ENCODE measurements at places on chromosomes 4 and X.

- no peak for DNase-seq
Measured at GRCh38 chr4:48546336-48546735, 56.3 kb downstream of the ZAR1 start.

- no peak for DNase-seq
Measured at GRCh38 chr4:81030061-81030980, at the start of gene BMP3. TSS of gene BMP3 (plus strand) at chr4:81030708. CDS start at chr4:81031285, 577 bp downstream.

- DNase-seq = no peak
Measured at GRCh38 chrX:7215842-7216241, 67.9 kb upstream of the PUDP start.

DNA sequence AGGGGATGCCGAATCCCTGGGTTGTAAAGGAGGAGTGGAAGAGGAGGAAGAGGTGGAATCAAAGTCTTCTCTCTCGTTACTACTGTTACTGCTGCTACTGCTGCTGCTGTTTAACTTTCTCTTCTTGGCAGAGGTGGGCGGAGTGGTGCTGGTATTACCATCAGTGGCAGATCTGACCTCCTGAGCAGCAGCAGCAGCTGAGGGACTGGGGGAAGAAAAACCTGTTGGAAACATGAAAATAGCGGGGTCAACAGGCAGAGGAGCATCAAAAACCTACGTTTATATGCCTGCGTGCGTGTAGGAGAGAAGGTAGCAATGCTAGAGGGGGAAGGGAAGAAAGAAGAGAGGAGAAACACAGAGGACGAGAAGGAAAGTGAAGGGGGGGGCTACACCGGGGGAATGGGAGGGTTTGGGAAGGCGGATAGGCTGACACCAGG, 339 bp downstream of the CUL4B start:
- no peak for DNase-seq

GRCh38 chrX:118345045-118345463, 852 bp upstream of the WDR44 start:
- no peak for DNase-seq

DNA sequence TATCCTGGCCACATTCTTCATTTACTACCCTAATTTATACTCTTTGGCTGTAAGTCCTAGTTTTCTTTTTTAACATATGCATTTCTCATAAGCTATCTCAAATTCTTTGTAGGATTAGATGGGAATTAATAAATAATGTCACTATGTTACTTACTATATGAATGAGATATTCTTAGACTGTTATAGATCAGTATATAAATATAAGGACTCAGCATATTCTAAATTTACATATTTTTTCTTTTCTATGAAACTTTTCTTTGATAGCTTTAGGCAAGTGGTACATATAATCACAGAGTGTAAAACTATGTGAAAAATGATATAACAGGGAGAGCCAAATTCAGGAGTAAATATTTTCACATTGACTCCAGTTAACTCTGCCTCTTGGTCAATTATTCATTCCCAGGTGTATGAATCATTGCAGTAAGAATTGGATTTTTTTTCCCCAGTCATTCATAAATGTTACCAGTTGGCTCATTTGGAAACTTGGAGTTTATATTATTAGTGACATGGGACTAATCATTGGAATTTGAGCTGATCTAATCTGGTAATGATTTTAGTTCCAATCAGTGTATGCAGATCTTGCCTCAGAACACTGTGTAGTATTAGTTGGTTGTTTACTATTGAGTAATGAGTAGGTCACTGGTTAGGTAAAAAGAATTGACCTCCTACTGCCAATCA, 25.3 kb downstream of the FHIP1A start:
- no peak for DNase-seq

- no peak for DNase-seq
Measured at GRCh38 chrX:90026730-90027129, 105.0 kb downstream of the TGIF2LX start.

DNA sequence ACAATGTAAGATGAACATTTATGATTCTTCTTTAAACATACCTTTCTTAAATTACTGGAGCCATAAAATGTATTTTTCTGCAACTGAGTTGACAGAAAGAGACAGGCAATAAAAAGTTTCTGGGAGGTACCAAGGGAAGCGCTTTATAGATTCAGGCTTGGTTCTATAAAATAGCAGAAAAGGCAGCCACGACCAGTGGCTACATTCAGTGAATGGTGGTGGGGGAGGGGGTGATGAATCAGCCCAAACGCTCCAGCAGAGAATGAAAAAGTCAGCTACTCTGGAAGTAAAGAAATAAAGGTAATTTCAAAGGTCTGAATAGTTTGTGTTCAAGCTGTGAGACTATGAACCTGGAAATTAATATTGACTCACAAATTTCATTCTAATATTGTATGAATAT, 456.1 kb downstream of the KCTD8 start:
- DNase-seq = no peak

GRCh38 chr4:154872198-154872597, 91.1 kb downstream of the RBM46 start:
- DNase-seq = no peak

- no peak for DNase-seq
Measured at GRCh38 chr4:121712001-121712651, 15.3 kb upstream of the ANXA5 start.

DNA sequence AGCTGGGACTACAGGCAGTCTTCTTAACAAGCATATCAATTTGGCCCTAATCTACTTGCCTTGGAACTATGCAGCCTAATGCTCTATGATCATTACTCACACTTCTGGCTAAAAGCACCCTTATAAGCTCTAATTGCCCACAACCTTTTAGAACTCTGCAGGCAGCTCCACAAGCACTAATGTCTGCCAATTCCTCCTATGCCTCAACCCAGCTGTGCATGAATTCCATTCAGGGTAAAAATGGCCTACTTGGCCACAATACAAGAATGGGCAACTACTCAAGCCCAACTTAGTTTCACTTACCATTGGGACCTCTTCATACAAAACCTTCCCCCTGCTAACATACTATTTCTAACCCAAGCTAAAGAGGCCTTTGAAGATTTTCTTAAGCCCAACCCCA, 51.7 kb downstream of the ZNF718 start:
- DNase-seq = no peak

DNA sequence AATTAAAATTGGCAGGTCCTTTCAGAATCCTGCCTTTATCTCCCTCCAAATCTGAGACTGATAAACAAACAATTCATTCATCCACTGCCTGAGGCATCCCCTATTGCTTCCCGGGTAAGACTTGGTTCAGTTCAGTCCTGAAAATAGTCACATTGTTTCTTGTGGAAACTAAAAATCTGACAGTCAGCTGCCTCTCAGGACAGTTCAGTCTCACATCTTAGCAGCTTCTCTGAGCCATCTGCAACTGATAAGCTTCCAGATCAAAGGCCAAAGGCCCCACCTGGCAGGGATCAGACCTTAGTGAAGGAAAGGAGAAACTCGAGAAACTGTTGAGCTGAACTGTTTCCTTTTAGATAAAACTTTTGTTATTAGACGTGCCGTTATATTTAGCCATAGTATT, 264.5 kb downstream of the IL15 start:
- DNase-seq = no peak

GRCh38 chrX:526295-527224, 104.0 kb upstream of the SHOX start:
- no peak for DNase-seq

DNA sequence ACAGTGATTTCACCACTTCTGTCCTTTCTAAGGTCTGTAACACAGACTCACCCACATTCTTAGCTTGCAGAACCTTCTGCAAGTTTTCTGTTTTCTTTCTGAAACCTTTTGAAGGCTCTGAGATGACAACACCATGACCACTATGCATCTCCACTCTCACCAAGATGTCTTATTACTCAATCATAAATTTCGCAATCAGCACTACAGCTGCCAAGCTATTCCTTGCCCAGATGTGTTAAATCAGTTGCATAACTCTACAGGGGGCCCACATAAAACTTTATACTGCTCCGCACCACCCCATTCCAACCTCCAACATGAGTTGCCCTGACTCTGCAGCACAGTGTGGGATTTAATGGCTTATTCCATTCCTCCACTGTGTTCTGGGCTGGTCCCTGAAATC, 229.9 kb downstream of the COL25A1 start:
- no peak for DNase-seq

- DNase-seq = no peak
Measured at GRCh38 chr4:2320152-2320551, 58.2 kb upstream of the MXD4 start.

DNA sequence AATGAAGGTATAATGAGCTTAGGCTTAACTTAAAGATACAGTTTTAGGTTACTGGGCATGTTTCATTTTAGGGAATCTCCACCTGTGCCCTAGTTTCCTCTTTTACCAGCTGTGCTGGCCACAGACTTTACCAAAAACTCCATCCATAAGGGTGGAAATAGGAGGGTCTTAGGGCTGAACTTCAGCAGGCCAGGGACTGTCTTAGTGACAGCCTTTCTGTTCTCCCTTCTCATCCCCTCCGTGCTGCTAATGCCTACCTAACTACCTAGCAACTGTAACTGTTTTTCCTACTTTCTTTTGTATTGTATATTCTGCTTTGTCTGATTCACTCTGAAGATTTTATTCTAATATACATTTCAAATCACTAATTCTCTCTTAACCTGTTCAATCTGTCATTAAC, 1375.3 kb downstream of the PCDH18 start:
- DNase-seq = no peak

GRCh38 chrX:39261446-39262147, 460.3 kb downstream of the MID1IP1 start:
- DNase-seq = no peak

DNA sequence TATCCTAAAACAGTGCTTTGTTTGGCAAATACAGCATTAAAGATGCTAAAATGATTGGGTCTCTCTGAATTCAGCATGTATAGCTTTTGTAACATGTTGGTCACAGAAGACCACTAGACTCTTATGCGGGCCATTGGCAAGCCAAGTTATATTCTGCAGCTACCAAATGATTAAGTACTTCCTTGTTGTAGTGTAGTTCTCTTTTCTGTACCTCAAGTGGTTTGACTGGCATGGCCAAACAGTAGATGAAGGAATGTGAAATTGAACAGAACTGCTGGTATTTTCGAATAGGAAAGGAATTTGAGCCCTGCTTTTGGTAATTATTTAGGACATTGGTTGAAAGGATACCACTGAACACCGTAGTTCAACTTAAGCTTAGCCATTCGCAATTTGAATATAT, 193.9 kb upstream of the GPC4 start:
- DNase-seq = no peak

DNA sequence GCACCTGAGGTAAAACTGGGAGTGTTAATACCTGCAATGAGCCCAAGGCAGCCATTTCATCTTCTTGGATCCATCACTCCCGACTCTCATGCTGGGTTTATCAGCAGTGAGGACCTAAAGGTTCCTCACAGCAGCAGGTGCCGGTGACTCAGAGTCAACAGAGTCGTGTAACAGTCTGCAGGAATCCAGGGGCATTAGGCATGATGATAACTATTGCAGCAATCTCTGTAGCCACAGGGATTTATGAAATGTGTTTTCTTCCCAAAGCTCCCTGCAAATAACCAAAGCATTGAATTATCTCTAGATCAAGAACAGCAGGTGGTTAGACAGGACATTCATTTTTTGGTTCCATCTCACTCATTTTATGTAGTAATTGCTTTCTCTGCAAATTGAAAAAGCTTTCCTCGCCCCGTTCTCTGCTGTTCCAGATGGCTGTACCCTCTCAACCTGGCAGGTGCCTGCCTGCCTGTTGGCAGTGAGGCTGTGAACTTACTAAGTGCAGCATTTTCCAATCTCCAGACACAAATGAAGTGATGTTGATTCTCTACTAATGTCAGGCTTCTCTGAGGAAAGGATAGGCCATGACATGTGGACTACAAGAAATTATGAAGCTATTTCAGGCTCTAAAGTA, 48.1 kb upstream of the TSPAN7 start:
- DNase-seq = no peak

GRCh38 chrX:44873415-44874276, 658 bp downstream of the KDM6A start:
- peak; percentile 50 for DNase-seq

- no peak for DNase-seq
Measured at GRCh38 chr4:17468619-17469221, 43.2 kb downstream of the QDPR start.

DNA sequence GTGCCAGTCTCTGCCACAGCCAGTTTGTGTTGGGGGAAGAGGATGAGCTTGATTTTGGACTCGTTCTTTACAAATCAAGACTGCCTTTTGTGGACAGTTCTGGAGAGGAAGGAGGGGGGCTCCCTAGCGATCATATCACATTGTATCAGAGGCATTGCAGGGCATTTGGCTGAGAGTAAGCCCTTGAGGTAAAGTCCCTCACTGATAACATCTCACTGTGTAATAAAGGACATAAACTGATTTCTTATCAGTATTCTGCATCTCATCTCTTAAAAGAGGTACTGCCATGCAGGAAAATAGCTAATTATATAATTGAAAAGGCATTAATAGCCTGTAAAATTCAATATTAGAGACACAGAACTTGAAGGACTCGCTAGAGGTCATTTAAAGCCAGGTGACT, 6.1 kb upstream of the IGFBP7 start:
- no peak for DNase-seq

DNA sequence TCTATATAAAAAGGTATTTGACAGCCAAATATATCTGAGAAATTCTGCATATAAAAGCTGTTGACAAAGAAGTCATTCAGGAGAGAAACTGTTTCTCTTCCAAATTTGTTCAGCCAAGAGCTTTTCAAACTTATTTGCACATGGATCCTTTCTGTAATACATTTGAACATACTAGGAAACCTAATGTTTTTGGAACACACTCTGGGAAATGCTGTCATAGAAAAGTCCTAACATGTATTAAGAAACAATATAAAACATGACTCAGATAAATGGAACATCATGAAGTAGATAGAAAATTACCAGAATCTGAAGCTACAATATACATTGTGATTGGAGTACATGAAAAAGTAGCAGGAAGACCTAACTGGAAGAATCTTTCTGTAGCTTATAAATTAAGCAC, 781.5 kb upstream of the EPHA5 start:
- no peak for DNase-seq

- no peak for DNase-seq
Measured at GRCh38 chr4:7894098-7894676, 45.5 kb downstream of the AFAP1 start.

GRCh38 chr4:121007660-121008059, 64.7 kb downstream of the NDNF start:
- DNase-seq = no peak

DNA sequence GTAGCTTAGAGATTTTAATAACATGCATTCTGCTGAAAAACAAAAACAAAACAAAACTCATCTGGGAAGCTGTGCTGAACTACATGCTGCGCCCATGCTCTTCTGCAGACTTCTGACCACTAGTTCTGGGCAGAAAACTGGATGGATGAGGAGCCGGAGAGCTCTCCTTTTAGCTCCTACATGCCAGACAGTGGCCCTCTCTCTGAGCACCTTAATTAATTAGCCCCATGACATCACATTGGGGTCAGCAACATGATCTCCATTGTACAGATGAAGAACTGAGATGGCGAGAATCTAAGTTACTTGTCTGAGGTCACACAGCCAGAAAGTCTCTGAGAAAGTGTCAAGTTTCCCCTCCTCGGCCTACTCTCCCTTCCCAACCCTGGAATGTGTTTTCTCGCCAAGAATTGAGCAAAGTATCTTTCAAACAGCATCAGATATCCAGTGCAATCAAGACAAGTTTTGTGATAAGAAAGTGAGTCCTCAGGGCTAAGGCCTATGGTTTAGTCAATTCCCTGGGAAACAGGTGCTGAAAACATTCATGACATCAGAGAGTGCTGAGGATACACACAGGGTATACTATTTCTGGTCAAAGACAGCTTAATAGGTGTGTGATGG, 21.6 kb downstream of the SCD5 start:
- DNase-seq = no peak
